ENCODE measurements at places on chromosomes 12 and 14. TPM values are rescaled to one million over a fixed set of nuclear protein-coding genes. Genes with fewer than 3 reads are reported as not detected.

IFI27 gene
- total RNA-seq, result 0.87 TPM

NFATC4 gene
- 0.28 TPM for total RNA-seq

GPHB5 gene
- total RNA-seq, result not detected

PDE6H gene
- total RNA-seq, result not detected

NFKBIA gene
- total RNA-seq, result 247 TPM

CLEC4C gene
- total RNA-seq, result not detected

CMKLR1 gene
- total RNA-seq, result 0.05 TPM

AQP6 gene
- 0.02 TPM for total RNA-seq

ENDOU gene
- total RNA-seq, result not detected

ASPG gene
- total RNA-seq, result 0.03 TPM

HSPB8 gene
- 18.3 TPM for total RNA-seq

C14orf132 gene
- total RNA-seq, result 9.9 TPM

MGAT2 gene
- 48.2 TPM for total RNA-seq

NUMB gene
- total RNA-seq, result 43.3 TPM

C14orf39 gene
- not detected for total RNA-seq

DAO gene
- total RNA-seq, result not detected

WASHC3 gene
- 31.7 TPM for total RNA-seq

GZMH gene
- not detected for total RNA-seq

PDZRN4 gene
- not detected for total RNA-seq

EAPP gene
- total RNA-seq, result 45.0 TPM

KLRC2 gene
- 1.7 TPM for total RNA-seq

FAM186B gene
- total RNA-seq, result 0.15 TPM

SLC16A7 gene
- total RNA-seq, result 0.05 TPM

KRT82 gene
- total RNA-seq, result not detected

GCH1 gene
- total RNA-seq, result 3.9 TPM

CLEC7A gene
- not detected for total RNA-seq

RTL1 gene
- total RNA-seq, result 0.27 TPM

DTX3 gene
- 16.4 TPM for total RNA-seq

ANKS1B gene
- 0.51 TPM for total RNA-seq

ESR2 gene
- total RNA-seq, result 0.07 TPM

PTPN21 gene
- total RNA-seq, result 11.7 TPM

STXBP6 gene
- total RNA-seq, result 2.9 TPM

KCNH3 gene
- 2.2 TPM for total RNA-seq

GUCY2C gene
- total RNA-seq, result 0.03 TPM

PXN gene
- 257 TPM for total RNA-seq

SPIC gene
- total RNA-seq, result not detected
